ENCODE measurements at places on chromosomes 1 and 21.

- DNase-seq, result peak; percentile 57
Observed at GRCh38 chr1:245121523-245121922, 33.3 kb upstream of the KIF26B start.

GRCh38 chr1:117871013-117871412, 58.4 kb downstream of the GDAP2 start:
- no peak for DNase-seq

GRCh38 chr21:26096494-26097371, 73.8 kb downstream of the APP start:
- no peak for DNase-seq

GRCh38 chr21:21101911-21102310, 103.7 kb downstream of the NCAM2 start:
- DNase-seq, result peak; percentile 14

GRCh38 chr1:7228252-7228961, 443.2 kb downstream of the CAMTA1 start:
- no peak for DNase-seq
